ENCODE measurements at places on chromosomes 12 and 14.

DNA sequence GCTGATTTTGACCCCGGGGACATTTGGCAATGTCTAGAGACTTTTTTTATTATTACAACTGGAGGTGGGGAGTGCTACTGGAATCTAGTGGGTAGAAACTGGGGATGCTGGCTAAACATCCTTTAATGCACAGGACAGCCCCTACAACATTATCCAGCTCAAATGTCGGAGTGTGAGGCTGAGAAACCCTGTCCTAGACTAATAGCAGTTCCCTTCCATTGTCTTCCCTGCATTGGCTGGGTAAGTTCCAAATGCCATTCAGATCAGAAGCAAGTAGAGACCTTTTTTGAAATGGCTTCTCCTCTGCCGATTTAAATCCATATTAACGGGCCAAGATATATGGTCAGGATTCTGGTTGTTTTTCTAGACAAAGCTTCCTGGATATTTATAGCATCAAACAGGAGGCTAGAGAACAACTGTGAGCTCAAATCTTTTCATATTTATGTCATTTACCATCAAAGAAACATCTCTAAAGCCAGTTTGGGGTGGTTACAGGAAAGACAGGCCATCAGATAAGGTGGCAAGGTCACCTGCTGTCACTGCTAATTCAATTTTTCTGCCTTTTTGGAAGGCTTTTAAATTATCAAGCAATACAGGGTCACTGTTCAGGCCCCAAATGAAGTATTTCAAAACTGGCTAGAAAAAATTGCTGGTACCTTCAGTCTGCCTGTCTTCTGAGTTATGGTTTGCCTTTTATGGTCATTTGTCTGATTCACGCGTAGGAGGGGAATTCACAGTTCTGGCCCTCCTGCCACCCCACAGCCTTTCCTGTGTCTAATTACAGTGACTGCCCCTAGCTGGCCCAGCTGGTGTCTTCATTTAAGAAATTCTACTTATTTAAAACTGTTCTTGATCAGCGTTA is 20.1 kb upstream of the AKAP5 start:
- peak overlapping the region; percentile 34 for H3K27ac ChIP-seq
- no peak overlapping the region for H3K4me3 ChIP-seq
- no peak for DNase-seq
- no peaks in the 10 kb centered on the region for H3K4me1 ChIP-seq
- no peaks in the 10 kb centered on the region for H3K27me3 ChIP-seq
- H3K36me3 ChIP-seq = no peaks in the 10 kb centered on the region

DNA sequence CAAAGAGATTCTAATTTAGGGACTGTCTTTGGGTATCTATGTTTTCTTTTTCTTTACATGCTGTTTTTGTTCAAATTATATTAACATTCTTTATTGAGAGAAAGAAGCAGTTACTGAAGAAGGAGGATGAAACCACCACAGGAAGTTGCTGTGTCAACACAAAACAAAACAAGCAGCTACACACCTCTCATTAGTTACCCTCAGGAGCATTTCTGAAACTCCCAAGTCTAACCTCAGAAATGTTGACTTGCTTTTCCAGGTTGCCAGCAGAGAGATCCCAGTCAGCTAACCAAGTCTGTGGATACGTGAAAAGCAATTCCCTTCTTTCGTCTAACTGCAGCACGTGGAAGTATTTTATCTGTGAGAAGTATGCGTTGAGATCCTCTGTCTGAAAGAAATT is 33.5 kb downstream of the CLEC1A start:
- no peak overlapping the region for H3K4me3 ChIP-seq
- H3K27me3 ChIP-seq = no peaks in the 10 kb centered on the region
- no peaks in the 10 kb centered on the region for H3K4me1 ChIP-seq
- no peak overlapping the region for H3K27ac ChIP-seq
- DNase-seq = no peak

- H3K4me1 ChIP-seq = no peaks in the 10 kb centered on the region
- no peaks in the 10 kb centered on the region for H3K36me3 ChIP-seq
- H3K27me3 ChIP-seq = no peaks in the 10 kb centered on the region
- no peak overlapping the region for H3K27ac ChIP-seq
Measured at GRCh38 chr12:76135456-76135855, 51.0 kb upstream of the NAP1L1 start.

GRCh38 chr12:52221912-52222457 is 11.1 kb upstream of the KRT7 start:
- H3K4me1 ChIP-seq = peaks cover 3% of the 10 kb centered on the region
- no peaks in the 10 kb centered on the region for H3K36me3 ChIP-seq
- H3K27ac ChIP-seq = no peak overlapping the region
- no peak overlapping the region for H3K4me3 ChIP-seq
- DNase-seq = peak; percentile 81
- no peaks in the 10 kb centered on the region for H3K27me3 ChIP-seq

- no peaks in the 10 kb centered on the region for H3K27me3 ChIP-seq
- H3K36me3 ChIP-seq = no peaks in the 10 kb centered on the region
- H3K4me3 ChIP-seq = no peak overlapping the region
- H3K4me1 ChIP-seq = no peaks in the 10 kb centered on the region
- no peak overlapping the region for H3K27ac ChIP-seq
Measured at GRCh38 chr12:38374751-38375150, 58.2 kb downstream of the ALG10B start.

DNA sequence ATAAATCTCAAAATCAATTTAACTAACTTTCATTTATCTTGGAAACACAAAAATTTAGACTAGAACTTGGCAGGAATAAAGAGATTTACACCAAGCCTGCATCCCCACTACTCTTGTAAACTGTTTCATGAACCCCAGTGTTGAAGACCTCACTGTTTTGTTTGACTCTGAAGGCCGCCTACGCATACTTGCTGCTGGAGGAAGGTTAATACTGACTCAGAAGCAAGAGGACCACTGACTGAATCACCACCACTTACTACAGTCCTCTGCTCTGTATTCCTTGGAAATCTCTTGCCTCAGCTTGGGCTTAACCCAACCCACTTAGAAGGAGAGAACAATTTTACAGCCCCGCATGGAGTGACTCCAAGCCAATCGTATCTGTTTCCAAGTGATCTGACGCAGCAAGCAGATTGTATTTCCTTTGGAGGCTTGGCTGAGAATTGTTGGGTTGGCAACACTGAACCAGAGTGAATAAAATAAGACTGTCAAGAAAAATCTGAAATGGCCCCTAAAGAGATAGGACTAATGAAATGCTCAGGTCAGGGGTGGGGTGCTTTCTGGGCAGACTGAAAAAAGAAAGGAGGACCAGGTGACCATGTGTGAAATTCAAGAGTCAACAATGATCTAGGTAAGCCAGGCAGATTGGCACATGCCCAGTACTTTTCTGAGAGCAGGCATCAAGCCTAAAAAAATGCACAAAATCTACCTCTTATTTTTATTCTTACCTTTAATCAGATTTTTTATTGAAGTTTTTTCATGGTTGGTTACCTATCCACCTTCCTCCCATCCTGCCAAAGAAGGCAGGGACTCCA is 248.6 kb downstream of the ZFP36L1 start:
- no peak overlapping the region for H3K4me3 ChIP-seq
- peak; percentile 60 for DNase-seq
- H3K27ac ChIP-seq = peak overlapping the region; percentile 42
- no peaks in the 10 kb centered on the region for H3K4me1 ChIP-seq
- no peaks in the 10 kb centered on the region for H3K36me3 ChIP-seq
- no peaks in the 10 kb centered on the region for H3K27me3 ChIP-seq

- H3K4me1 ChIP-seq = no peaks in the 10 kb centered on the region
- no peak overlapping the region for H3K4me3 ChIP-seq
- H3K27ac ChIP-seq = no peak overlapping the region
- H3K27me3 ChIP-seq = no peaks in the 10 kb centered on the region
- no peak for DNase-seq
Measured at GRCh38 chr14:33273978-33274377, 335.3 kb downstream of the NPAS3 start.

- H3K4me3 ChIP-seq = no peak overlapping the region
- no peaks in the 10 kb centered on the region for H3K27me3 ChIP-seq
- H3K27ac ChIP-seq = no peak overlapping the region
- no peak for DNase-seq
- no peaks in the 10 kb centered on the region for H3K36me3 ChIP-seq
Measured at GRCh38 chr12:121511916-121512315, 68.9 kb downstream of the KDM2B start.

- DNase-seq = no peak
- H3K27me3 ChIP-seq = no peaks in the 10 kb centered on the region
- H3K4me1 ChIP-seq = peaks cover 3% of the 10 kb centered on the region
- no peak overlapping the region for H3K4me3 ChIP-seq
- H3K36me3 ChIP-seq = no peaks in the 10 kb centered on the region
Measured at GRCh38 chr12:94206886-94207285, 58.5 kb downstream of the PLXNC1 start.

- H3K36me3 ChIP-seq = no peaks in the 10 kb centered on the region
- peaks cover 4% of the 10 kb centered on the region for H3K27me3 ChIP-seq
- H3K27ac ChIP-seq = no peak overlapping the region
- H3K4me3 ChIP-seq = no peak overlapping the region
- no peak for DNase-seq
Measured at GRCh38 chr14:104545942-104546501, 33.5 kb upstream of the C14orf180 start.

GRCh38 chr12:46560874-46561273 is 188.3 kb upstream of the SLC38A2 start:
- H3K27me3 ChIP-seq = no peaks in the 10 kb centered on the region
- no peak overlapping the region for H3K27ac ChIP-seq
- no peaks in the 10 kb centered on the region for H3K4me1 ChIP-seq

GRCh38 chr14:82411298-82411697 is 877.6 kb upstream of the SEL1L start:
- no peaks in the 10 kb centered on the region for H3K27me3 ChIP-seq
- H3K4me3 ChIP-seq = no peak overlapping the region
- no peak for DNase-seq

GRCh38 chr14:104908303-104908702 is 16.4 kb upstream of the PLD4 start:
- no peak for DNase-seq
- no peaks in the 10 kb centered on the region for H3K27me3 ChIP-seq
- no peak overlapping the region for H3K27ac ChIP-seq
- H3K4me3 ChIP-seq = no peak overlapping the region
- H3K4me1 ChIP-seq = no peaks in the 10 kb centered on the region
- H3K36me3 ChIP-seq = no peaks in the 10 kb centered on the region

DNA sequence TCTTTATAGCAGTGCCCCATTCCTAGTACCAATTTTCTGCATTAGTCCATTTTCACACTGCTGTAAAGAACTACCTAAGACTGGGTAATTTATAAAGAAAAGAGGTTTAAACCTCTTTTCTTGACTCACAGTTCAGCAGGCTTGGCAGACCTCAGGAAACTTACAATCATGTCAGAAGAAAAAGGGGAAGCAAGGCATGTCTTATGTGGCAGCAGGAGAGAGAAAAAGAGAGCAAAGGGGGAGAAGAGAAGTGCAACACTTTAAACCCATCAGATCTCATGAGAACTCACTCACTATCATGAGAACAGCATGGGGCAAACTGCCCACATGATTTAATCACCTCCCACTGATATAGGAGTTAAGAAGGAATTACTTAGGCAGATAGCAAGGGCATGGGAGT is 101.6 kb upstream of the PLEKHG7 start:
- H3K36me3 ChIP-seq = no peaks in the 10 kb centered on the region
- DNase-seq = no peak
- H3K4me3 ChIP-seq = no peak overlapping the region
- H3K27ac ChIP-seq = no peak overlapping the region
- H3K27me3 ChIP-seq = no peaks in the 10 kb centered on the region

- H3K4me1 ChIP-seq = no peaks in the 10 kb centered on the region
- H3K27ac ChIP-seq = no peak overlapping the region
- no peaks in the 10 kb centered on the region for H3K36me3 ChIP-seq
- no peaks in the 10 kb centered on the region for H3K27me3 ChIP-seq
Measured at GRCh38 chr14:71523630-71524319, 408.5 kb upstream of the RGS6 start.

DNA sequence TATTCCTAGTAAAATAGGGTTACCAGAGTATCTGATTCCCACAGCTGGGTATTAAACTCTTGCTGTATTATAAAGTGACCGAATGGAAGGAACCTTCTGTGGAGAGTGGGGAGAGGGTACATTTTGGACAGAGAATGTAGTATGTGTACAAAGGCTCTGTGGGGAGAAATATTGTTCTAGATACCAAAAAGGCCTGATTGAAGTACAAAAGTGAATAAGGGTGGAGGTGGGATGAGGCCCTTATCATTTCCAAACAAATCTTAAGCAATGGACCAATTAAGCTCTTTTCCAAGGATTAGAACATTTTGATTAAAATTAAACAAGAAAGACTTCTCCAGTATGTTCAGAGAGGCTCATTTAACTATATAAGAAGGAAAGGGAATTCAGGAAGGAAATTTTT is 20.4 kb downstream of the EID3 start:
- no peaks in the 10 kb centered on the region for H3K27me3 ChIP-seq
- H3K4me1 ChIP-seq = no peaks in the 10 kb centered on the region
- H3K27ac ChIP-seq = no peak overlapping the region
